ENCODE measurements at places on chromosomes 13 and 19. TPM values are rescaled to one million over a fixed set of nuclear protein-coding genes. Genes with fewer than 3 reads are reported as not detected.

Gene TEAD2
- polyA plus RNA-seq = 6.6 TPM

Gene ZNF208
- 0.23 TPM for polyA plus RNA-seq

Gene CACNG7
- 0.05 TPM for polyA plus RNA-seq

Gene KLF12
- polyA plus RNA-seq = 4.3 TPM

Gene ZNF541
- polyA plus RNA-seq = 0.39 TPM

Gene FFAR3
- polyA plus RNA-seq = 0.41 TPM

Gene MADCAM1
- 0.27 TPM for polyA plus RNA-seq

Data from thymus (tissue), 14 donors.